ENCODE measurements at places on chromosomes 7 and 10. TPM values are rescaled to one million over a fixed set of nuclear protein-coding genes. Genes with fewer than 3 reads are reported as not detected.

GRCh38 chr10:12438919-12439692 lies 89.8 kb downstream of the CAMK1D start:
- DNase-seq: no peak

GRCh38 chr7:130127821-130128317 lies 57.5 kb downstream of the KLHDC10 start:
- no peak for DNase-seq

OR2A42 gene
- polyA plus RNA-seq: 1.2 TPM

NEUROG3 gene
- not detected for polyA plus RNA-seq

- no peak for DNase-seq
Measured at GRCh38 chr10:30037620-30038336, 21.6 kb downstream of the JCAD start.

VSTM4 gene
- polyA plus RNA-seq: 14.0 TPM

- DNase-seq: no peak
Measured at GRCh38 chr7:96663871-96664445, 45.7 kb downstream of the SEM1 start.

DNA sequence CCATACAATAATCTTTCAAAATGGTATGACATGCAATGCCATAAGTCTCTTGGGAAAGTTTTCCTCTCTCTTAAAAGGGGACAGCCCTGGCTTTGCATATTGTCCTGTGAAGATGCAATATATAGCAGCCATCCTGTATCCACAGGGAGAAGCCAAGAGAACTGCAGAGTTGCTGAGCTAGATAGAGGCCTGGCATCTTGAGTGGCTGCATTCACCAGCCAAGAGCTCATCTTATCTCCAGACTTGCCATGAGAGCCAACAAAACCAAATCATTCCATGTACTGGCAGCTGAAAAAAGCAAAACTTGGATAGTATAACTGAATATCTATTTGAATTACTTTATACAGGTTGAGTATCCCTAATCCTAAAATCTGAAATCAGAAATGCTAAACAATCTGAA lies 348.8 kb downstream of the CALN1 start:
- no peak for DNase-seq

All from renal cortex interstitium (tissue), 15 donors.